ENCODE measurements at places on chromosomes 16 and 17.

GRCh38 chr16:86931410-86931941, 353.1 kb downstream of the FOXL1 start:
- no peak for DNase-seq

DNA sequence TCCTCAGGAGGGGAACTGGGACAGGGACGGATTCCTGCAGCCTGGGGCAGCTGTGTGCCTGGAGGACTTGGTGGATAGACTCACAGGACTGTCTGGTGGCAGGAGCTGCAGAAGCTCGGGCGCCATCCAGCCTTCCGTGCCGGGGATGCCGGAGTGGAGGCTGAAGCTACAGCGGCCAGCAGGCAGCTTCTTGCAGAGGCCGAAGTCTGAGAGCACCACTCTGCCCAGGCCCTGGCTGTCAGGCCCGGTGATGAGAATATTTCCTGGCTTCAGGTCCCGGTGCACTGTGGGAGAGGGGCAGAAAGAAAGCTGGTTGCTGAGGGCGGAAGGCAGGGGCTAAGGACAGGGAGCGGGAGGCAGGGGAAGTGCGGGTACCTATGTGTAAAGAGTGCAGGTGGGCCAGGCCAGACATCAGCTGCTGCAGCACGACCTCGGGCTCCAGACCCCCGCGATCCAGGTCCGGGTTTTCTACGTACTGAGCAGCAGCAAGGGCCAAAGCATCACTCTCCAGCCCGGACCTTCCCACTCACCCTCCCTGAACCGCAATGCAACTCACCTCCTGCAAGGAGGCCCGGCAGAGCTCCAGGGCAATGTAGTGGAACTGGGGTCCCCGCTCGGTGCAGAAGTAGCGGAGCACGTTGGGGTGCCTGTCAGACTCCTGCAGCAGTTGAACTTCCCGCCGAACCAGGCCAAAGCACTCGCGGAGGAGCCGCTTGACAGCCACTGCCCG, 16.1 kb downstream of the PLK1 start:
- no peak for DNase-seq

DNA sequence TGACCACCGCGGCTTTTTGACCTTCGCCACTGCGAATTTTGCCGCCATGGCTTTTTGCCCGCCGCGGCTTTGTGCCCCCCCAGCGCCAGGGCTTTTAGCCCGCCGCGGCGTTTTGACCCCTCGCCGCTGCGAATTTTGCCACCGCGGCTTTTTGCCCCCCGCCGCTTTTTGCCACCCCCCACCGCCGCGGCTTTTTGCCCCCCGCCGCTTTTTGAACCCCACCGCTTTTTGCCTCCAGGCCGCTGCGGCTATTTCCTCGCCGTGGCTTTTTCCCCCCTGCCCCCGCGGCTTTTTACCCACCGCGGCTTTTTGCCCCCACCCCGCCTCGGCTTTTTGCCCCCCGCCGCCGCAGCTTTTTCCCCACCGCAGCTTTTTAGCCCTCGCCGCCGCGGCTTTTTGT, 134.8 kb upstream of the TP53TG3C start:
- no peak for DNase-seq

- DNase-seq, result peak; percentile 55
Observed at GRCh38 chr17:66737524-66737923, 97.4 kb upstream of the CACNG5 start.

- DNase-seq, result no peak
Observed at GRCh38 chr16:88286301-88286923, 96.3 kb upstream of the ZNF469 start.

- DNase-seq, result no peak
Observed at GRCh38 chr16:82876951-82877350, 250.2 kb downstream of the CDH13 start.

DNA sequence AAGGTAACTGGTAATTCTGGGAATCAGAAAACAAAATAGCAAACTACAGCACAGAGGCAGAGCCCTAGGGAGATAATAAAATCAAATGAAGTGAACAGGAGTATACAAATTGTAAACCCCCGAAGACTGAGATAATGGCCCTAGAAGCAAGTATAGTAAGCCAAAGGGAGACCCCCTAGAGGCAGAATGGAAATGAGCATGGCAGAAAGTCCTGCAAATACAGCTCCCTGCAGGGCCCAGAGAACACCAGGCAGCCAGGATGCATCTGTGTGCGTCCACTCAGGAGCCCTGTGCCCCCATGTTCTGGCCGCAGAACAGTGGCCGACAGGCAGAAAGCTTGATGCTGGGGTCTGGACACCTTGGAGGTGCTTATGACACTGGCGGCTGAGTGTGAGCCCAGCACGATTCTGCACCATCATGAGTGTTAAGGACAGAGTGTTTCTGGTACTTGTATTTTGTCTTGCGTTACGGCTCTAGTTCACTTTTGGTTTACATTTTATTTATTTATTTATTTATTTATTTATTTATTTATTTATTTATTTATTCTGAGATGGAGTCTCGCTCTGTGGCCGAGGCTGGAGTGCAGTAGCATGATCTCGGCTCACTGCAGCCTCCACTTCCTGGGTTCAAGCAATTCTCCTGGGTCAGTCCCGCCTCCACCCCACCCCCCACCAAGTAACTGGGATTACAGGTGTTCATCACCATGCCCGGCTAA, 48.7 kb downstream of the RGS9 start:
- DNase-seq, result peak; percentile 30

DNA sequence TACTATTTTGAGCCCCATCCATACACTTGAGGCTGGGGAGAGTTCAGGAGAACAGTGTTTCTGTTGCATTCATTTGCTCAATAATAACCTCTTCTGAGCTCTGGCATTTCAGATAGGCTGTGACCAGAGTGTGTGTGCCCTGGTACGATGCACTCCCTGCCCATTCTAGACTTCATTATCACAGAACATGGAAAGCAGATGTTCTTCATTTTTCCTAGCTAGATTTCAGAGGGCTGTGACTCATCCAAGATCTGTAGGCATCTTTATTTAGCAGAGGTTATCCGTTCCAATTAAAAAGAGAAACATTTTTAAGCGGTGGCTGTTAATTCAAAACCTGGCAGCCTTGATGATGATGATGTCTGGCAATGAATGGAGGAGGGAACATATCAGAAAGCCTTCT, 228.8 kb upstream of the EEF2KMT start:
- no peak for DNase-seq

- no peak for DNase-seq
Observed at GRCh38 chr17:32901743-32902142, 24.8 kb upstream of the MYO1D start.

- DNase-seq, result no peak
Observed at GRCh38 chr17:78883089-78883532, 19.9 kb downstream of the CEP295NL start.

DNA sequence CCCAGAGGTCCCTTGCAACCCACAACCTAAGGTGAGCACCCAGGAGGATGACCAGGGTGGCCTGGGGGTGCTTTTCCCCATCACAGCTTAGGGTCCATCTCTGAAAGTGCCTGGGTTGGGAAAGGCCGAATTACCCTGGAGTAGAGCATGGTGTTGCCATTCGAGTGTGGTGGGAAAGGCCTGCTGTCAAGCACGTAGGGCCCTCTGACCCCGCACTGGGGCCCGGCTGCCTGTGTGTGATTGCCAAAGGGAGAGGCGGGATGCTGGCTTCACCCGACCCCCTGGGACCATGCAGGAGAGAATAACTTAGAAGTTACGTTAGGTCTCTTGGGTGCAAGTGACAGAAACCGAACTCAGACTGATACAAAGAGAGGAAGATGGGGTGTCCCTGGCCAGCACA, 27.7 kb upstream of the NDRG4 start:
- DNase-seq, result no peak

- DNase-seq, result no peak
Observed at GRCh38 chr16:86533767-86534351, 21.2 kb downstream of the MTHFSD start.

DNA sequence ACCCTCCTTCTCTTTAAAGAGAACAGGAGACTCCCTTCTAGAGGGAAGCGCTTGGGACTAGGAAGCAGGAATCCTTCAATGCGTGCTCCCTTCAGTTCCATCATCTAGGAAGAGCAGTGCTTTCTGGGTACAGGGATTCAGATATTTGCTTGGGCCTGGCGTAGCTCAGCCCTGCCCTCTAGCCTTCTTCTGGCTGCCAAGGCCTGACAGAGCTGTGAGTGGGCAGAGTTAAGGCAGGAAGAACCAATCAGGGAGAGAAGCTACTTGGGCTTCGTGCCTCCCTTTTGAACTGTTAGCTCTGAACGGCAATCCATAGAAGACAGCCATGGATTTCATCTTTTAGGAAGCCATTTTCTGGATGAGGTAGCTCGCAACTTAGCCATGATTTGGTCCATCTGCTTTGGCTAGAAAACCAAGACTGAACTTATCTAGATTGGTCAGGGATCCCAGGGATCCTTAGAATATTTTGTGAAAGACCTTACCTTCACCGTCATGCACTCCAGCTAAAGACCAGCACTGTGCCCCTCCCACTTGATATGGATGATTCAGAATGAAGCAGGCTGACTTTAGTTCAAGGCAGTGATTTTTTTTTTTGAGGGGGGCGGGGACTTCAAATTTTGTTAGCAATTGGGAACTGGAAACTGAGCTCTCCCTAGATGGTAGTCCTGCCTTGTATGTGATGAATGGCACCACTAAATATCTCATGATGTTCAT, 2.5 kb upstream of the CORO6 start:
- DNase-seq, result peak; percentile 80

GRCh38 chr16:50040710-50041109, 15.7 kb downstream of the CNEP1R1 start:
- no peak for DNase-seq

- DNase-seq, result no peak
Observed at GRCh38 chr16:82287937-82288336, 117.9 kb upstream of the MPHOSPH6 start.

GRCh38 chr16:85392756-85393673, 220.1 kb upstream of the GSE1 start:
- DNase-seq, result no peak

DNA sequence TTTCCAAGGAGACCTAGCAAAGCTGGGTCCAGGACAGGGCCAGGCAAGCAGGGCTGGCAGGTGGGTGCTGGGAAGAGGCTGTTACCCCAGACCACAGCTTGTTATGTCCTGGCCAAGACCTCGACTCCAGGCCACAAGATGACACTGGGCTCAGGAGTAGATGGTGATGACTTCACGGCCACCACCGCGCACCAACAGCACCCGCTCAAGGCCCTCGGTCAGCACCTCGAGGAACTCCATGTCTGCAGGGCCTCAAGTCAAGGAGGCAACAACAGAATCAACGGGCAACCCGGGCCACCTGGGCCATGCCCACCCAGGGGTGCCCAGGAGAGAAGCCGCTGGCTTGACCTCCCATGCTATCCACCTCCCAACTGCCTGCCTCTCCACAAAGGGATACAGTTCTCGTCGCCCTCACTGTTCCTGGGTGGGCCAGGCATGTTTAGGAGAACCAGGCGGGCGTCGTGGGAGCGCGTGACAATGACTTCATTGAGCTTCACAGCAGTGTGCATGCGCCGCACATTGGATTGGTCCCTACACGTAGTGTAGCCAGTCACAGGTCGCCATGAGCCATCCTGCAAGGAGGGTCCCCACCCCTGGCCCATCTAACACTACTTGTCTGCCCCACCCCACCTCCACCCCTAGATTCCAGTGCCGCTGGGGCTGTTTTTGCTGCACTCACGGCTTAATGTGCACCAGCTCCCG, 921 bp upstream of the LCAT start:
- DNase-seq, result no peak

DNA sequence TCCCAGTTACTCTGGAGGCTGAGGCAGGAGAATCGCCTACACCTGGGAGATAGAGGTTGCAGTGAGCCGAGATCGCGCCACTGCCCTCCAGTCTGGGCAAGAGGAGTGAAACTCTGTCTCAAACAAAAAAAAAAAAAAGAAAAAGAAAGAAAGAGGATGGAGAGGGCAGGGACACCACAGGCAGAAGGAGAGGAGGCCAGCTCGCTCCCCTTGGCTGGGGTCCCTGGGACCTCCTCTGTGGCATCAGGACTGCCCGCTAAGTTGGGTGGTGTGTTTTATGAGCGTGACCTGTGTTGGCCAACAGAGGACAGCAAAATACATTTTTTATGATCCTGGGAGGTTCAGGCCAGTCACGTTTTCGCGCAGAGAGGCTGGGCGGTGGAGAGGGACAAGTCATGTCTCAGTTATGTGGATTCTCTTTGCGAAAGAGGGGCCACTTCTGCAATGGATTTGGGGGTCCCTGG, 229.6 kb downstream of the MRTFB start:
- peak; percentile 70 for DNase-seq

DNA sequence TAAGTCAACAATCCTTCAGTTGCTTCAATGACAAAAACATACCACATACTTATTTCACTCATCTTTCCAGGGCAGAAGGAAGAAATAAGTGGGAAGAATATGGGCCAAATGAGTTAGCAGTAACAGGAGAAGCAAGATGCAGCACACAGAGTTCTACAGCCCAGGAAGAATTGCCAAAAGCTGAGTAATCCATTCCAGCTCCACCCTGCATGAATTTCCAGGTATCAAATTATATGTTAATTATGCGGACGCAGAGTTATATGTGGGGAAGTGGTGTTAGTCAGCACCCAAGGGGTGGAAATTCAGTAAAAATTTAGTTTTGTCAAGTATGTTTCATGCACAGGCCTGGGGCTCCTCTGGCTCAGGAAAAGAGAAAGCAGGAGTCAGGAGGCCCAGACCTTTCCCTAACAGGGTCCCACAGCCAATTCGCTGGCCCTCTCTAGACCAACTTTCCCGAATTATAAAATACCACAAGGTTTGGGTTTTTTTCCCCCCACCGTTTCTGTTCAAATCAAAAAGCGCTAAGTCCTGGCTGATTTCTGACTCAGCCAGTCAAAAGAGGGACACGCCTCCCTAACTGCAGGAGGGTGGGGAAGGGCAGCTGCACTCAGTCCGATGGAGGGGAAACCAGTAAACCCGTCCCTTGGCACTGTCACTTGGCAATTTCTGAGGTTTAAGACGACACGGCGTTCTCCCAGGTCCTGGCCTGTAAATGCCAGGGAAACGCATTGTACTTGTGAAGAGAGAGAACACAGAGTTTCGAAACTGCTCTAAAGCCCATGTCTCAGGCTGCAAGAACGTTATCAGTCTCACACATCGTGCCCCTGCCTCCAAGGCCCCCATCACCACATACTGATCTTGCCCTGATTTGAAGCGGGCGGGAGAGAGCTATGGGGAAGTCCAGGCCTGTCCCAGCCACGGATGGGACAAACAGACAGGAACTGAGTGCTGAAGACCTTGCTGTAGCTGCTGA, 58.1 kb downstream of the ZFHX3 start:
- DNase-seq, result no peak

- DNase-seq, result peak; percentile 92
Observed at GRCh38 chr17:31321481-31321880, at the start of gene EVI2A. TSS of gene EVI2A (minus strand) at chr17:31321622. CDS start at chr17:31319013, 2,609 bp downstream.

- DNase-seq, result no peak
Observed at GRCh38 chr16:86554599-86554916, 477 bp downstream of the MTHFSD start.

GRCh38 chr17:3535253-3535995, 22.2 kb downstream of the TRPV3 start:
- peak; percentile 24 for DNase-seq
